ENCODE measurements at places on chromosomes 2 and 18. TPM values are rescaled to one million over a fixed set of nuclear protein-coding genes. Genes with fewer than 3 reads are reported as not detected.

DNA sequence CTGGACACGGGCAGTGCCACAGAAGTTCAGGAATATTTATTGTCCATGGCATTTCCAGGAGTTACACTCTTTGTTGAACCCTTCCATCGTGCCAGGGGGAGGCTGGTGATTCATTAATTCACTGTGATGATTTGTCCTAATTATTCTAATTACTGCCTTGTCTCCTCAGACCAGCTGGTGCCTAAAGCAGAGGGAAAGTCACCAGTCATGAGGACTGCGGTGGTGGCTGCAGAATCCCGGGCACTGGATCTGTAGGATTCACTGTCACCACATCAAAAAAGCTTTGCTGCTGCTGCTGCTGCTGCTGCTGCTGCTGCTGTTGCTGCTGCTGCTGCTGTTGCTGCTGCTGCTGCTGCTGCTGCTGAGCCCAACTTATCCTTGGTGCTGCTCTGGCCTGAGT, 908.2 kb downstream of the TSN start:
- H3K36me3 ChIP-seq, result no peaks in the 10 kb centered on the region
- no peaks in the 10 kb centered on the region for H3K4me1 ChIP-seq
- no peak overlapping the region for H3K4me3 ChIP-seq

DNA sequence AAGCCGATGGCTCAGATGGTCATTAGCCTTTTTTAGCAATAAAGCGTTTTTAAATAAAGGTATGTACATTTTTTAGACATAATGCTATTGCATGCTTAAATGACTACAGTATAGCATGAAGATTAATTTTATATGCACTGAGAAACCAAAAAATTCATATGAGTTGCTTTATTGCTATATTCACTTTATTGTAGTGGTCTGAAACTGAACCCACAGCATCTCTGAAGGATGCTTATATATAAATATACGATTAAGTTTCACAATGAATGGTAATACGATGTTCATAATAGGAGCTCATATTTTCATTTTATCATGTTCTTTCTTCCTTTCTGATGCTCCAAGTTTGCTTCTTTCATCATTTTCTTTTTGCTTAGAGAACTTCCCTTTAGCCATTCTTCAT, 132.8 kb downstream of the DNAH6 start:
- DNase-seq, result no peak
- peaks cover 4% of the 10 kb centered on the region for H3K36me3 ChIP-seq
- H3K27ac ChIP-seq, result peak overlapping the region; percentile 0
- H3K4me1 ChIP-seq, result peaks cover 69% of the 10 kb centered on the region
- no peak overlapping the region for H3K4me3 ChIP-seq

DNA sequence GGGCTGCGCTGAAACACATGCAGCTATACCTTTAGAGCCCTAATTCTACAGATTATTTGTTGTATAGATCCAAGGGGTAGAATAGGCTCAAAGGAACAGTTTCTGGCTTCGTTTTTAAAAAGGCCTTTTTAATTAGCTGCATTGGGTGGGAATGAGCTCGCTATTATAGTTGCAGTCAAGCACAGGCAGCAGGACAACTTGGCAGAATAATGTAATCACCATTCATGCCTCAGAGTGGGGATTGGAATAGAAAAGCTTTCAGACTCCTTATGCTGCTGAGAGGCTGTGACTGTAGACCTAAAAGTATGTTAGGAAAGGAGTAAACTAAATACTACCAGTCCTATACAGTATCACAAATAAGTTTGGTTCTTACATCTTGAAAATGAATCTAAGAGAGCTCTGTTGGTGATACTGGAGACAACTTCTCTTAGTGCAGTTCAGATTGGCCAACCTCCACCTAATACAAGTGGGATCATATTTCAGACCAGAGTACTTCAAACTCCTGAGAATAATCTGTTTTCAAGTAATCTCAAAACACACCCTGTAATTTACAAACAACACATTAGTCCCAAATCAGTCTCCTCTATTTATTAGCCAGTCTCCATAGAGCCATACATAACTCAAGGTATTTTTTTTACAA, 121.4 kb downstream of the ANTXR1 start:
- no peak overlapping the region for H3K4me3 ChIP-seq
- no peak for DNase-seq
- no peaks in the 10 kb centered on the region for H3K36me3 ChIP-seq
- no peaks in the 10 kb centered on the region for H3K4me1 ChIP-seq
- H3K27me3 ChIP-seq, result peaks cover 3% of the 10 kb centered on the region
- no peak overlapping the region for H3K27ac ChIP-seq

DNA sequence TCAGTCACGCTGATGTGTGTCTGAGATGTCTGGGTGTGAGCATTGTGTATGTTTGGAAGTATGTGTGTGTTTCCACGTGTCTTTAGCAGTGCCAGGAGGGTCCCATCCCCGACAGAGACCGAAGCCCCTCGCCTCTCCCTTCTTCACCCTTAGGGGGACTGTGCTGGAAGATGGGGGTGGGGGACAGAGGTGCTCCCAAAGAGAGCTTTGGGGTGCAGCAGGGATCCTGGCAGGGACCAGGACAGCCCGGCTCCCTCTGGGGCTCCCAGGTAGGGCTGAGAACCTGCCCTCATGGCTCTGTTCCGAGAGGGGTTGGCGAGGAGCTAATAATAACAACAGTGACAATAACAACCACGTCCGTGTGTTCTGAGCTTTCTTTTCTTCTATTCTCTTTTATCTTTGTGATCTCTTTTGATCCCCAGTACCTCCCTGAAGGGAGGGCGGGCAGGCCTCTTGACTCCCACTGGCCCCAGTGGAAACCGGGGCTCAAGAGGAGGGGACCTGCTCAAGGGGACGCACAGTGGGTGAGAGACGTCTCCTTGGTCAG, 57.6 kb downstream of the SMAD7 start:
- no peak overlapping the region for H3K27ac ChIP-seq
- H3K4me1 ChIP-seq, result peaks cover 3% of the 10 kb centered on the region
- H3K27me3 ChIP-seq, result no peaks in the 10 kb centered on the region

Gene SLC11A1
- total RNA-seq, result 0.09 TPM

Gene CRYGC
- total RNA-seq, result not detected

Gene EPHA4
- total RNA-seq, result 7.2 TPM

Gene REG3G
- not detected for total RNA-seq

Gene ASAP2
- total RNA-seq, result 0.21 TPM
